ENCODE measurements at places on chromosomes 5 and 9.
A peak's percentile ranks its signal among the peaks of the same experiment; 100 is the strongest.

DNA sequence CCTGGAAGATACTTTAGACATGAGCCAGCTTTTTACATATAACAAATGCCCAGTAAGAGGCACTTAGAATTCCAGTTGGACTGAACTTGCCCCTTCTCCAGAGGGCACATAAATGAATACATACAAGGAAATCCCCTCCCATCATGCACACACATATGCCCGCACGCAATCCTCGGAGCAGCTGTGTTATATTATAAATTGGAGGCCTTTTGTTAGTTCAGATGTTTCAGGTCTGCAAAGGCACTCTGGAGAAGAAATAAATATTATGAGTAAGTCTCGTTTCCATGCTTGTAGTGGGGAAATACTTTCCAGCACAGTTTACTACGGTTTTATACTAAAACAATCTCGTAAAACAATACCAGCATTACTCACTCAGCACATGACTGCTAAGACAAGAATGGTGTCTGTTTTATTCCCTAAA is 17.6 kb upstream of the MUSK start:
- H3K4me3 ChIP-seq: no peak overlapping the region
- H3K36me3 ChIP-seq: no peaks in the 10 kb centered on the region
- peak; percentile 97 for DNase-seq
- no peaks in the 10 kb centered on the region for H3K27me3 ChIP-seq
- H3K4me1 ChIP-seq: peaks cover 30% of the 10 kb centered on the region
- H3K27ac ChIP-seq: peak overlapping the region; percentile 67

DNA sequence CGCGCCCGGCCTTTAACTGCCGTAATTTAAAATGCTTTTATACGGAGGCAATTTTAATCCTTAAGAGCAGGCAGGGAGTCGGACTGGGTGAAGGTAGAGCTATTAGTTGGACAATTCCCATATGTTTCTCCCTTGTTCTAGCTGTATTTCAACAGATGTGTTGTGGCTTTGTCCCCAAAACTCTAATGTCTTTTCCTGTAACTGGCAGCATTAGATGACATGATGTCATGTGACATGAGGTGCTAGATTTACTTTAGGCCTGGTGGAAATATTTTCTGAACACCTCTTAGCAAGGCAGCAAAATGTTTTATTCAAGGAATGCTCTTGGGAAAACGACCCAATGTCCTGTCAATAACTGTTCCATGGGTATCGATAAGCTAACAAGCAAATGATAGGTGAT is 8.5 kb downstream of the MYO10 start:
- peaks cover 22% of the 10 kb centered on the region for H3K4me1 ChIP-seq
- no peak overlapping the region for H3K4me3 ChIP-seq
- H3K27me3 ChIP-seq: no peaks in the 10 kb centered on the region
- no peak overlapping the region for H3K27ac ChIP-seq

DNA sequence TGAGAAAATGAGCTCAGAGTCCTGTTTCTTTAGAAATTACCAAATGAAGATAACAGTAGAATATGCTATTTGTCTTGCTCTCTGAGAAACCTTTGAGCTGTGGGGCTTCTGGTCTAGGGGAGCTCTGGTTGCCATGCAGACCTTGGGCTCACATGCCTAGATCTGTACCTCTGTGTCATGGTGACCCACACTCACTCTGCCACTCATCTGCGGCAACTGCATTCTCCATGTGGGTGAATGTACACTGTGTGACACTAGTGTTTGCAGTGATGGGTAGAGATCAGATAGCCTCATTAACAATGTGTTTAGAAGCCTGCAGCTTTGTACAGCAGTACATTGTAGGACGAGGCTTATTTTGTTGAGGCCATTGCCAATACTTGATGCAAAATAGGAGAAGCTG is 521.2 kb downstream of the CHSY3 start:
- no peaks in the 10 kb centered on the region for H3K27me3 ChIP-seq
- no peaks in the 10 kb centered on the region for H3K4me1 ChIP-seq
- H3K36me3 ChIP-seq: no peaks in the 10 kb centered on the region
- no peak overlapping the region for H3K4me3 ChIP-seq
- no peak for DNase-seq
- no peak overlapping the region for H3K27ac ChIP-seq

GRCh38 chr9:72276429-72276828 is 88.6 kb downstream of the ZFAND5 start:
- H3K27ac ChIP-seq: no peak overlapping the region
- H3K4me1 ChIP-seq: no peaks in the 10 kb centered on the region
- no peak overlapping the region for H3K4me3 ChIP-seq
- H3K36me3 ChIP-seq: no peaks in the 10 kb centered on the region
- no peak for DNase-seq

- no peaks in the 10 kb centered on the region for H3K27me3 ChIP-seq
- DNase-seq: peak; percentile 81
- H3K4me1 ChIP-seq: peaks cover 40% of the 10 kb centered on the region
- H3K27ac ChIP-seq: no peak overlapping the region
Measured at GRCh38 chr5:134140530-134141201, 26.2 kb downstream of the TCF7 start.

DNA sequence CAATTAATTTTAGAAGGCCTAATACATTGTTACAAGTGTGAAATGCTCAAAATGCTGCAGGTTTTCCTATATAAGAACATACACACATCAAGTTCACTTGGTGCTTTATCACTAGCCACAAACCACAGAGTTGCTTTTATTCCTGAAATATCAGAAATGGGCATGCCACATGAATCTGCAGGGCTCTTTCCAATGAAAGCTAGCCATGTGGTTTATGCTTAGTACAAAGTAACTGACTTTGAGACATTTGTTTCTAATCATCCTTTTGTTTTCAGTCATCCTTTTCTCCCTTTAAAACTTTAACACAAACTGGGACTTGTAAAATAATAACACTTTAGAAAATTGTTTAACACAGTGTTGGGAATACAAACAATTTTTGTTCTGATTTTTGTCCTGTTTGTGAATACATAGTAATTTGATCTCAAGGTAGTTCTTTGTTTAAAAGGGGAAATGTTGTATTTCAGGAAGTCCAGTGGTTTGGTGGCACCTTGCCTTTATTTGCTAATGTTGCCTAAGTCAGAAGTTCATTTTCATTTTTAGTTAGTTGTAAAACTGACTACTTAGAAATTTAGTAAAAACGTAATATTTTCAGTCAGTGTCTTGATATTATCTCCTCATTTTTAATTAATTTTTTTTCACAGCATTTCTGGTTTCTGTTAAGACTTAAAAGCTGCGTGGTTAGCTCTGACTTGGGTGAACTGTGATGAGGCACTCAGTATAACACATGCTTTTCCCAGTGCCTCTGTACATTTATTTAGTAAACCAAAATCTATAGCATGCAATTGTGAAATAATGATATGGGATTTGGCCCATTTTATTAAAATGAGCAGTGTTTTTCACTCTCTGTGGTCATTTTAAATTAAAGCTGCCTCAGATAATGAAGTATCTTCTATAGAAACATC is 18.6 kb downstream of the PRDM6 start:
- no peak for DNase-seq
- no peaks in the 10 kb centered on the region for H3K27me3 ChIP-seq
- H3K4me1 ChIP-seq: no peaks in the 10 kb centered on the region
- H3K36me3 ChIP-seq: no peaks in the 10 kb centered on the region

- H3K27ac ChIP-seq: no peak overlapping the region
- no peaks in the 10 kb centered on the region for H3K4me1 ChIP-seq
- H3K27me3 ChIP-seq: no peaks in the 10 kb centered on the region
Measured at GRCh38 chr5:32147236-32147635, 26.9 kb downstream of the GOLPH3 start.

- H3K4me1 ChIP-seq: no peaks in the 10 kb centered on the region
- H3K27ac ChIP-seq: no peak overlapping the region
- H3K4me3 ChIP-seq: no peak overlapping the region
- H3K27me3 ChIP-seq: no peaks in the 10 kb centered on the region
Measured at GRCh38 chr5:21199087-21199486, 1211.1 kb upstream of the CDH18 start.

DNA sequence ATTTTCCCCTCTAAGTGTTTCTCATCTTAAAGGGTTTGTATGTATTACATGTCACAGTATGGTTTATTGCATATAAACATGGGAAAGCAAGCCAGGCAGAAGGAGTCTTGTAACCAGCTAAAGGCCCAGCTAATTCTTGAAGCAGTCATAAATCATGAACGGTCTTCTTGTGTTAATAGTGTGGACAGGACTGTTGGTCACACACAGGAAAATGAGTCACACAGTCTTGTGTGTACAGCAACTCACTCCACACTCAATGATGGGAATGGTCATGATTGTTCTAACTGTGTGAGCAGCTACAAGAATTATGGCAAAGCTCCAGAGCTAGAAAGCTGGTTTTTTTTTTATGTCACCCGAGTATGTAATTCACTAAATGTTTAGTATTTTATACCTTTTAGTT is 123.9 kb downstream of the GHR start:
- no peak overlapping the region for H3K27ac ChIP-seq
- no peaks in the 10 kb centered on the region for H3K27me3 ChIP-seq
- no peak overlapping the region for H3K4me3 ChIP-seq
- no peaks in the 10 kb centered on the region for H3K36me3 ChIP-seq
- no peaks in the 10 kb centered on the region for H3K4me1 ChIP-seq

DNA sequence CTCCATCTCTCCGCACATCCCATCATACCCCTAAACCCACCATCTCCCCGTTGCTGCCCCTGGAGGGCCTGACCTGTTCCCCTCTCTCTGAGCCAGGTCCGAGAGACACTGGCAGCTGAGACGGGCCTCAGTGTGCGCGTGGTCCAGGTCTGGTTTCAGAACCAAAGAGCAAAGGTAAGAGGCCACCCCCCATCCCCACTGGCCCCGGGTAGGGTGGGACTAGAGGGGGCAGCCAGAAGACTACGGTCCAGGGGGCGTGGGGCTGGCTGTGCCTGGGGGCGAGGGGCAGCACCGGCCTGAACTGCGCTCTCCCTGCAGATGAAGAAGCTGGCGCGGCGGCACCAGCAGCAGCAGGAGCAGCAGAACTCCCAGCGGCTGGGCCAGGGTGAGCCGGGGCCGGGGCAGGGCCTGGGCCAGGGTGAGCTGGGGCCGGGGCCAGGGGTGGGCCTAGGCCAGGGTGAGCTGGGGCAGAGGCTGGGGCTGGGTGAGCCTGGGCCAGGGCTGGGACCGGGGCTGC is 79.8 kb downstream of the LMX1B start:
- no peak for DNase-seq
- H3K4me3 ChIP-seq: no peak overlapping the region
- H3K27ac ChIP-seq: no peak overlapping the region
- no peaks in the 10 kb centered on the region for H3K4me1 ChIP-seq
- H3K27me3 ChIP-seq: no peaks in the 10 kb centered on the region
- no peaks in the 10 kb centered on the region for H3K36me3 ChIP-seq

DNA sequence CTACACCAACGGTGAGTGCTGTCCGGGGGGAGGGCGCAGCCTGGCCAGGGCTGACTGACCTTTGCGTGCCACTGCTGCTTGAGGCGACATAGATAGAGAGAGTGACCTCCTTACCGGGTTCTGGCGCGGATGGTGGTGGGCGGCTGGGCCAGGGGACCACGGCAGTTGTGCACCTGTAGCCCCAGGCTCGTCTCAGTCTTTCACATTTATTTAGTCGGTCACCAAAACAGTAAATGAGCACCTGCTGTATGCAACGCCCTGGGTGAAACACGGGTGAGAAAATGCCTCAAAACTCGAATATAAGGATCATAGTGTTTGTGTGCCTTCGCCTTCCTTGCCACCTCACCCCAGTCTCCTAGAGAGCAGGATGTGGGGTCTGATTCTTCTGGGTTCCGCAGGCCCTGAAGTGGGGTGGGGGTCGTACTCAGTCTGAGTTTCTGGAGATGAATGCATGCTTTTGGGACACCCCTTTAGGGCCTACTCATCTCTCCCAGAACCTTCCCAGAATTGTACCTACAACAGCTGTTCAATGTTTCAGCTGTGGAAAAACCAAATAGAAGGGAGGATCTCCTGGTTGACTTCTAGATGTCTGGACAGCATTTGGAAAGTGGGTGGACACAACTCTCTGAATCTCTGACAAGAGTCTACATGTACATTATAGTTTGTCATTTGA is 714 bp downstream of the SEC24A start:
- H3K4me1 ChIP-seq: peaks cover 17% of the 10 kb centered on the region
- peak overlapping the region; percentile 90 for H3K27ac ChIP-seq
- H3K36me3 ChIP-seq: peaks cover 27% of the 10 kb centered on the region
- H3K27me3 ChIP-seq: no peaks in the 10 kb centered on the region

- H3K27ac ChIP-seq: no peak overlapping the region
- no peaks in the 10 kb centered on the region for H3K27me3 ChIP-seq
Measured at GRCh38 chr5:139222346-139222745, 24.2 kb upstream of the SIL1 start.

DNA sequence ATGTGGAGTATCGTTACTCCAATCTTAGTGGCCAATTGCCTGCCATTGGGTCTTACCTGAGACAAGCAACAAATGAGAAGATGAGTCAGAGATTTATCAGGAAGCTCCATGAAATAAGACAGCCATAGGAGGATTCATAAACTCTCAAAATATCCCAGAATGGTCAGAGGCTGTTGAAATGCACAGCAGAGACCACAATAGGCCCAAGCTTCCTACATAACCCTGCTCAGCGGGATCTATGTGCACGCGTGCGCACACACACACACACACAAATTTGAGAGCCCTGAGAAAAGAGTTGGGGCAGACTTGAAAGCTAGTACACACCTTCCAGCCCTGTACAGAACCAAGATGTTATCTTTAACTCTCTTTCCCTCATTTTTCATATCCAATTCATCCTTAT is 9.8 kb downstream of the UIMC1 start:
- peaks cover 30% of the 10 kb centered on the region for H3K4me1 ChIP-seq
- H3K27ac ChIP-seq: no peak overlapping the region
- no peak for DNase-seq
- H3K27me3 ChIP-seq: no peaks in the 10 kb centered on the region
- no peak overlapping the region for H3K4me3 ChIP-seq
- H3K36me3 ChIP-seq: peaks cover 9% of the 10 kb centered on the region

GRCh38 chr5:141338538-141339306 is at the start of gene PCDHGA2:
PCDHGA2 (plus strand) TSS chr5:141338760.
- H3K27ac ChIP-seq: no peak within 1 kb of the TSS
- no peaks in the 10 kb centered on the region for H3K36me3 ChIP-seq
- H3K4me1 ChIP-seq: no peaks in the 10 kb centered on the region

DNA sequence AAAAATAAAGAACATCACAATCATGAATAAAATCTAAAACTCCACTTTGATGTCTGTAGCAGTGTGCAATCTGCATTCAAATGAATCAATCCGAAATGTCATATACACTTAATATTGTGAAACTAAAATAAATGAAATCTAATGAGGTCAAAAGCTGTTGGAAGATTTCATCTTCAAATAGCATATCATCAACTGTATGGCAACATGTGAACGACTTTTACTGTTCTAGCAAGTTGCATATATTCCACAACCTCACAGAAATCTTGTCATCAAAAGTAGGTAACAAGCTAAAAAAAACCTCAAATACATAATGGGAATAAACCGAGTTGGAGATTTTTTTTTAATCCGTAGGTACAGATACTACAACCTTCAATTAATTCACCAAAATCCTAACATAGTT is 1.2 kb downstream of the PTBP3 start:
- peaks cover 16% of the 10 kb centered on the region for H3K4me1 ChIP-seq
- peak overlapping the region; percentile 96 for H3K4me3 ChIP-seq
- H3K27me3 ChIP-seq: no peaks in the 10 kb centered on the region

- no peak overlapping the region for H3K4me3 ChIP-seq
- H3K27ac ChIP-seq: no peak overlapping the region
- no peaks in the 10 kb centered on the region for H3K4me1 ChIP-seq
- H3K36me3 ChIP-seq: peaks cover 70% of the 10 kb centered on the region
- no peaks in the 10 kb centered on the region for H3K27me3 ChIP-seq
- no peak for DNase-seq
Measured at GRCh38 chr5:16665601-16666000, 48.8 kb upstream of the RETREG1 start.

All from SJSA1 (cell line).